ENCODE measurements at places on chromosomes 11 and 22.

- no peak for DNase-seq
Observed at GRCh38 chr11:10273738-10274137, 20.3 kb downstream of the SBF2 start.

DNA sequence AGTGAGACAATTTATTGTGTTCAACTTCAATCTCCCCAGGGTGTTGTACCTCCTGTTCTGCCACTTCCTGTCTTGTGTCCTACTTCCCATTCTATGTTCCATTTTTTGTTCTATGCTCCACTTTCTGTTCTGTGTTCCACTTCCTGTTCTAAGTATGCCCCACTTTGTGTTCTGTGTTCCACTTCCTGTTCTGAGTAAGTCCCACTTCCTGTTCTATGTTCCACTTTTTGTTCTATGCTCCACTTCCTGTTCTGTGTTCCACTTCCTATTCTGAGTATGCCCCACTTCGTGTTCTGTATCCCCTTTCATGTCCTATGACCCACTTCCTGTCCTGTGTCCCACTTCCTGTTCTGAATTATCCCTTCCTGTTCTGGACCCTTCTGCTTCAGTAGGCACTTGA, 732.7 kb downstream of the TBC1D22A start:
- no peak for DNase-seq

- peak; percentile 73 for DNase-seq
Observed at GRCh38 chr11:123111465-123111864, 49.5 kb upstream of the HSPA8 start.

DNA sequence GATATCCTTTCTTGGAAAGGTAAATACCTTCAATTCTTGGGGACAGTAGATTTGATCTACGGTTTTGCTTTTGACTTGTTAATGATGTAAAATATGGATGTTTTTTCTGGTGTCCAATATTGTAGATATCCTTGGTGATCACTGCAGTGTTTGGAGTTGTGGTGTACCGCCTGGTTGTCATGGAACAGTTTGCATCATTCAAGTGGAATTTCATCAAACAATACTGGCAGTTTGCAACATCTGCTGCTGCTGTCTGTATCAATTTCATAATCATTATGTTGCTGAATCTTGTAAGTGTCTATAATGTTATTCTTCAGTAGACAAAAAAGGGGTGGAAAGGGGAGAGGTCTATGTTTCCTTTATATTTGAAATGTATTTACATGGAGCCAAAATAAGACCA, 27.4 kb upstream of the MUC15 start:
- no peak for DNase-seq

DNA sequence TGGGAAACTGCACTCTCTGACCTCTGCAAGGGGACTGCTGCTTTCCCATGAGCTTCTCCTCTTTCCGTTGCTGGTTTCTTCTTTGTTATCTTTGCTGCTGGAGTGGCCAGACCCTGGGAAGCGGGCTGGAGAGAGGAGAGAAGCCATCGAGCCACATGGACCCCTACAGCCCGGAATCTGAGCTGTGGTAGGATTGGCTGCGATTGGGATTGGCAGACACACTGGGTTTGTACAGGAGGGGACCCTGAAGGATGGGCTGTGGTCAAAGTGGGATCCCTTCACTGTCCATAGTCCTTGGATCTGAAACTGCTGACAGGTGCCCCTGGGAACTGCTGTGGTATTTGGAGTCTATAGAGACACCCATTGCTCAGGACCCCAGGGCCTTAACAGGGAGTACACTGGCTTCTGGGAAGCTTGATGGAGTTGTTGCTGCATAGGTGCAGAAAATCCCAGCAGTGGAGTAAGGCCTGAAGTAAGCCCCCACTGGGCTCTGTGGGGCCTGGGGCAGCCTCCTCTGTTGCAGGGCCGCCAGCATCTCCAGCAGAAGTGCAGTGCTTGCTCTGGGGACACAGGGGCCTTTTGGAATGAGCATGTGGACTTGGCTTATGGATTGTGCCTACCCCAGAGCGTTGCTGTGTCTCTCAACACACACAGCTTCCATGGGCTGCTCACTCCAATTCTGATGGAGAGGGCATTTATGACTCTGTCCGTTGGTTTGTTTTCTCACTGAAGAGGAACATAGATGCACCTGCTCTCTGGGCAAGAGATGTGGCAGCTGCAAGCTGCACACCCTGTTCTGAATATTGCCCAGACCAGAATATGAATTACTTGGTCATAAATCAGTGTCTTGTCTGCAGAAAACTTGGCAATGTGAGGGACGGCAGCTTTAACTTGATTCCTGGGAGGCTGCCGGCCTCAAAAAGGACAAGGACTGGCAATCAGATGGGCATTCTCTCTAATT, 32.0 kb downstream of the BCR start:
- DNase-seq: no peak

DNA sequence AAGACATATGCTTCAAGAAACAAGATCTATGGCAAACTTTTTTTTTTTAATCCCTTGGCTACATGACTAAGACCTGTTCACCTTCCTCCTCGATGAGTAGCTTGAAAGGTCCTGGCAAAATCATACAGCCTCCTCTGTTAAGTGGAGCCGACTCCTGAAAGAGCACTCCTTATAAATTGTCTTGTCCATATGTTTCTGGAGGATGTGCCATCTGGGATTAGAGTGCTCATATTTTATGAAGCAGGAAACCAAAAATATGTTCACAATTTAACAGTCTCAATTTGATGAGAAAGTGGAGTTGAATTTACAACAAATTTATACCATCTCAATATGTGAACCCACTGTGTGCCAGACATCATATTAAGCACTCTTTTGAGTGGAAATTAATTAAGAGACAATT, 912.1 kb upstream of the FAT3 start:
- peak; percentile 39 for DNase-seq

Data from NCI-H82 (cell line).